Stimulated activated CD8-positive, alpha-beta memory T cell treated with anti-CD3 and anti-CD28 coated beads, Interleukin-2, amount 100 ng/mL, for 48 hours (primary cell): ENCODE measurements at places on chromosomes 11 and 22.

GRCh38 chr22:22210889-22211833 lies 33.4 kb upstream of the VPREB1 start:
- DNase-seq: no peak

DNA sequence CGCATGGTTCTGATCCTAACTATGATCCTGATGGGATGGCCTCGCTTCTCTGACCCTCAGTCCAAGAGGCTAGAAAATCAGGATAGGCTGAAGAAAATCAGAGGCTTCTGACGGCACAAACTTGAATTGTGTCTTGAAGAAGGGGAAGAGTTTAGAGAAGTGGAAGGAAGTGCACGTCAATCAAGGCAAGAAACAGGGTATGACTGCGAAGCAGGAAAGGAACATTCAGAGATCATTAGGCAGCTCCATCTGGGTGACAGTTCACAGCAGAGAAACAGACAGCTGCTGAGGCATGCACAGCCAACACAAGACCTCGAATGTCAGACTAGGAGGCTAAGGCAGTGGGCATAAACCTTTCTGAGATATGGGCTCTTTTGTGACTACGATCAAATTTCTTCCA lies 29.3 kb downstream of the CLPB start:
- DNase-seq: no peak

- DNase-seq: no peak
Measured at GRCh38 chr11:27696115-27696514, 4.1 kb downstream of the BDNF start.

DNA sequence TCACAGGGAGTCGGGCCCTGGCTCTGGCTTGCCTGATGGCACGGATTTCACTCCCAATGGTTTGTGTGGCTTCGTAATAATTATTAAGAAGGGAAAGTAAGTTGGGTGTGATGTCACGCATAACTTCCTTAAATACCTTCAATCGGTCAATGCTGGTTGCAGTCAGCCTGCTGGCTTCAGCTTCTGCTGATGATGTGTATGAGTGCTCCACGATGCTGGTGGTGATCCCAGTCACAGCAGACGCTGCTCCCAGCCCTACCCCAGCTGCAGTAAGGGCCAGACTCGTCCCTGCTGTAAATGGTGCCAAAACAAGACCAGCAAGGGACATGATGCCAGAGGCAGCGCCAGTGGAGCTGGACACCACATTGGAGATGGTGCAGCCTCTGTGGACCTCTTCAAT lies 19.1 kb downstream of the APOL3 start:
- no peak for DNase-seq

DNA sequence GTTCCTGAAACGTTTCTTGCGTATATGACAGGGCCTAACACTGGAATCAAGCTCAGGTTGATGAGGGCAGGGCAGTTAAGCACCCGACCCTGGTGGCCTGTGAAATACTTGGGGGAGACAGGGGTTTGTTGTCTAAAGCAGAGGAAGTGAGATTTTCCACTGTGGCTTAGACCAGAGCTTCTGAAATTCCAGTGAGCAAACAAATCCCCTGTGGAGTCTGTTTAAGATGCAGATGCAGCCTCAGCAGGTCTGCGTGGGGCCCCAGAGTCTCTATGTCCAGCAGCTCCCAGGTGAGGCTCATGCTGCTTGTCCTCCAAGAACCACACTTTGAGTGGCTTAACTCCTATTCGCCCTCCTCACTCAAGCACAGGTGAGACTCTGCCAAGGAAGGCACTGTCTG lies 39.1 kb upstream of the PRAME start:
- DNase-seq: no peak

DNA sequence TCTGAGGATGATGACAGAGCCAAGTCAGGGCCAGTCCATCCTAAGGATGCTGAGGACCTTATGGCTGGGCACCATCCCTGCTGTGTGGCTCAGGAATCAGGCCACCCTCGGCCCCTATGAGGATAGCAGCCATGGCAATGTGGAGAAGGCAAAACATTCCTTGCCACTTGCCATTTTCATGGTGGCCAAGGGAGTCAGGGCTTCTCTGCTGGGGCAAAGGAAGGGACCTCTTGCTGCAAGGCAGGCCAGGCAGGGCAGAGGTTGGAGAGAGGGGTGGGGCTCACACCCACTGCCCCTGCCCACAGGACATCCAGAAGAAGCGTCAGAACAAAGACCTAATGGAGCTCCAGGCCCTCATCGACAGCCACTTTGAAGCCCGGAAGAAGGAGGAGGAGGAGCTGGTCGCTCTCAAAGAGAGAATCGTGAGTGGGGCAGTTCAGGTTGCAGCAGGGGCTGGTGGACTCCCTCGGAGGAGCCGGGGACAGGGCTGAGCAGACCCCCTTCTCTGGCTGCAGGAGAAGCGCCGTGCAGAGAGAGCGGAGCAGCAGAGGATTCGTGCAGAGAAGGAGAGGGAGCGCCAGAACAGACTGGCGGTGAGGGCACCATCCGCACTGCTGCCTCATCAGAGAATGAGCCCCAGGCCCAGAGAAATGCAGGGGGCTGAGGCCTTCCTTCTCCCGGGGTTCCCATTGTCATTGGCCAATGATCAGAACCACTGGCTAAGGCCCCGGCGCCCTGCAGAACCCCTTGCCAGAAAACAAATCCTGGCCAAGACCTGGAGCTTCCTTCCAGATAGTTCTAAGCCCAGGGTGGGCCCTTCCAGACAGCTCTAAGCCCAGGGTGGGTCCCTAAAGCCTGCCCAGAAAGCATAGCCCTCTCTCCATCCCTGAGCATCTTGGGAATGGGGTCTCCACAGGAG lies 13.5 kb upstream of the MRPL23 start:
- DNase-seq: no peak

DNA sequence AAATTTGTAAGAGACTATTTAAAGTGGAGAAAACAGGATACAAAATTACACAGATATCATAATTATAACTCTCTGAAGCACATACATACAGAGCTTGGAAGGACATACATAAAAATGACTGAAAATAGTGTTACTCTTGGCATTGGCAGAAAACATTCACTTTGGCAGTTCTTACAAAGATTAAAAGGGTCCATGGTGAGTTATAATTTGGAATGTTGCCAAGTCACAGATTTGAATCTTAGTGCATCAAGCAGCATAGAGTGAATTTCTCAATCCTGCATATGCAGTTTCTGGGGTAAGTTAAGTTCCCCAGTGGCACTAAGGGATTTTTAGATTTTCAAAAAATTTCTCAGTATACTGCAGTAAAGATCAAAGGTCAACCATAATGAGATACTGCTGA lies 115.9 kb downstream of the CCDC81 start:
- DNase-seq: no peak

- no peak for DNase-seq
Measured at GRCh38 chr22:32407312-32407711, 4.7 kb downstream of the RTCB start.

DNA sequence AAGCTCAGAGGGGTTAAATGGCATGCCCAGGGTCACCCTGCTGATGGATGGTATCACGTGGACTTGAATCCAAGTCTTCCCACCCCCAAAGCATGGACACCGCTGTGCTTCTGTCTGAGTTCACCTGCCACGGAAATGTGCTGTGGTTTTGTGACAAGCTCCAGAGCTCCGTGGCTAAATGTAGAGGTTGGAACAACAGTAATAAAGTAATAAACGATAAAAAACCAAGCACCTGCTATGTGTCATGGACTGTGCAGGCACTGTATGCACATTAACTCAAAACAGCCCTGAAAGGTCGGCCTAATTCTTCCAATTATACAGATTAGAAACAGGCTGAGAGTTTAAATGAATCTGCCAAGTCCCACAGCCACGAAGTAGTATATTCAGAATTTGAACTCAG lies 182.1 kb upstream of the NAV2 start:
- DNase-seq: no peak

DNA sequence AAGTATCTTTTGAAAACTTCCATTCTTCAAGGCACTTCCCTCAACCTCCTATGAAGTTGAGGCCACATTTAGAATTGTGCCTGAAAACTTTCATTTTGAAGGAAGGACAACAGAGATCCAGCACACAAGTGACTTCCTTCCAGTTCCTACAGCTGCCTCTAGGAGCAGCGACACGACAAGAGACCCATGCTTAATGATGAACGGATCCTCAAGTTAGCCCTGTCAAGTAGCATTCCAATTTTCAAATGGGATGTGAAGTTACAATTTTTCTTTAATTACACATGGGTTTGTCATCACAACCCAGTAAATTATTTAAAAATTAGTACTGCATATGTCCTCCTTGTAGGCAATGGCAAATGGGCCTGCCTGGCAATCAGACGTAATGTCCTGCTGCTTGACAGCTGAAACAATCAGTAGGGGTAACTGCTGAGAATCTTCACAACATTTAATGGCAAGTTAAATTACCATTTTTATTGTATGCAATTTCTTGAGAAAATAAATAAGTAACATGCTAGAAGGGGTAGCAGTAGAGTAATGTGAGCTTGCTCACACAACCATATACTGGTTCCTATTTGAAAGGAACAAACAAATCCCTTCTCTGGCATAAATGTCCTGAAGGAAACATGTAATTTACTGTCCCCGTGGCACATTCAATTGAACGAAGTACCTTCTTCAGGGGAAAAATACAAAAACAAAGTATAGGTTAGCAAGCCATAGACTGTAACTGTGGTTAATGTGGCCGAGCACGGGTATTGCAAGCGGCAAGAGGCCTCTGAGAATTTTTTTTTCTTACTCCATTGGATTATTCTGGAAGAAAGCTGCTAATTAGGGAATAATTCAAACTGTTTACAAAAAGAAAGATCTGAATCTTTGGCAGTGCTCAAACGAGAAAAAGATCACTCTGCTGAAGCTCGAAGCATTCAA lies 288.3 kb downstream of the CADM1 start:
- no peak for DNase-seq

DNA sequence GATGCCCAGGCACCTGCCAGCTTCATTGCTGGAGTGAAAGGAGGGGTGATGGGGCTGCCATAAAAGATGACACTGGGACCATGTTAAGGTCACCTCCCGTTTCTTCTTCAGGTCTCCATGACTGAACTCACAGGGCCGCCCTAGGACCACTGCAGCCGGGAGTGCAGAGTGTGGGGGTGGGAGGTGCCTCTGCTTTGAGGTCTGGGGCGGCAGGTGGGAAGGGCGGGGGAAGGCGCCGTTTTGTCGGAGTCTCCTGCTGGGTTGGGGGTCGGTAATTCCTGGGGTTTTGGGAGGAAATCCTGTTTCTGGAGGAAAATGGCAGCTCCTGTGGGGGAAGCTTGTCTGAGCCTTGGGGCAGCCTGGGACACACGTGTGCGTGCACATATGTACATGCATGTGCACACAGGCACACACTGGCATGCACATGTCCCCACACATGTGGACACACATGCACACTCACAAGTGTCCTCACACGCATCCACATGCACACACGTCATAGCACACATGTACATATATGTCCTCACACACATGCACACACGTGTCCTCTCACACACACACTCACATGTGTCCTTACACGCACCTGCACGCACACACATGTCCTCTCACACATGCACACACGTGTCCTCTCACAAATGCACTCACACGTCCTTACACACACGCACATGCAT lies 990.9 kb downstream of the BRD1 start:
- no peak for DNase-seq

- DNase-seq: no peak
Measured at GRCh38 chr11:3641701-3642070, at the start of gene ART5. Gene ART5 (minus strand): TSS chr11:3641992. CDS start chr11:3641862, 130 bp downstream.

GRCh38 chr11:123584186-123584585 lies 70.2 kb downstream of the SCN3B start:
- DNase-seq: no peak

DNA sequence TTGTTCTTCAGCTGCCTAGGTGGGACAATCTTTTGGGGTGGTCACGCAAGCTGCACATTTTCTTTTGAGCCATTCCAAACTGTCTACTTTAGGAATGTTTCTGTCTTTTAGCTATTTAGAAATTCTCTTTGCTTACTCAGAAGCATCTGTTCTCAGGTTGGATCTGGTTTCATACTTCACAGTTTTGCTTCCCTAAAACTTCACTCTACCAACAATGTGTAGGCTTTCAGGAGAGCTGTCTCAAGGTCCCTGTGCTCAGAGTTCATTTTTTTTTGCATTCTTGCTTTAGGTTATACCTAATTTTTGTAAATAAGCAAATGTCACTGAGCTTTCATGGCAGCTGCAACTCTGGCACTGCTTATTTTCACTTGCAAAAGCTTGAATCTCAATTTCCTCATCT lies 36.7 kb downstream of the CCDC90B start:
- no peak for DNase-seq

GRCh38 chr11:115134926-115135325 lies 369.3 kb downstream of the CADM1 start:
- no peak for DNase-seq

DNA sequence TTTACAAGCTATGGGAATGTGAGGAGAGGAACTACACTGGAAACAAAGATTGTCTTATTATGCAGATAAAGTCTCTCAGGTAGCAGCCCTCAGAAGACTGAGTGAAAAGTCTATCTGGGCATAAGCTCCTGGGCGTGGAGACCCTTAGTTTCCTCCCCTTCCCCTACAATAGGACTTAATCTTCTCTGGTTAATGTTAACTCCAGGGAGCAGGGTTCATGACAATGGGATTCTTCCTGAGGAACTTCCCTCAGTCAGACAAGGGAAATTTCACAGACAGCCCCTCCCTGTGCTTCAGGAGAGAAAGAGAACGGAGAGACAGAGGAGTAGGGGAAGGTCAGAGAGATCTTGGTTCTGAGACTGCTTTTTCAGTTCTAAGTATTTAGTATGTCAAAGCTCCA lies 1428.6 kb downstream of the LRRC4C start:
- no peak for DNase-seq

DNA sequence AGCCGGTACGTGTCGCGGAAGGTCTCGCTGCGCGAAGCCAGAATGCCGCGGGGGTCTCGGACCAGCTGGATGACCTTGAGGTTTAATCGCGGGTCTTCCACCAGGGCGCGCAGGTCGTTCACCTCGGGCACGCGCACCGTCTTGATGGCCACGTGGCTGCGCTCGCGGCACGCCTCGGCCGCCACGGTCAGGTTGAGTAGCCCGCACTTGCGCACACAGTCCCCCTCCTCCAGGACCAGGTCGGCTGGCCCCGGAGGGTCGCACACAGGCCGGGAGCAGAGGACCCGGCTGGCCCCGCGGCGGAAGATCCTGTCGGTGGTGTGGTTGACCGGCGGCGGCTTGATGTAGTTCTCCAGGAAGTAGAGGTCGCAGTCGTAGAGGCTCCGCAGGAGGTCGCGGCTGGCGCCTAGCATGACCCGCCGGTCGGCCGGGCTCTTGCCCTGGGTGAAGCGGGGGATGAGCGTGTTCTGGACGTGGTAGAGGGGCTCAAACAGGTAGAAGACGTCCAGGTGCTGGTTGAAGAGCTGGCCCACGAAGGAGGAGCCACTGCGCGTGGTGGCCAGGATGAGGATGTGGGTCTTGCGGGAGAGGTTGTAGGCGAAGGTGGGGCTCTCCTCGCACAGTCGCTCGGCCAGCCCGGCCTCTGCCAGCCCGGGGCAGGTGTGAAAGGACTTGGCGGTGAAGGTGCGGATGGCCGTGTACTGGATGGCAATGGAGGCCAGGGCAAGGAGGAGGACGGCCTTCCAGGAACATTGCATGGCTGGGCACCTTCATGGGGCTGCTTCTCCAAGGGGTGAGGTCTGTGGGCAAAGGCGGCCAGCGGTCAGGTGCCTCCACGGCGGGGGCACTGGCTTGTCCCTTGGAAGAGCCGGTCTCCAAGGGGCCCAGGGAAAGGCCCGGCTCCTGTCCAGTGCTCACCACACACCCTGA lies 15.0 kb downstream of the CHST1 start:
- DNase-seq: no peak

GRCh38 chr11:75293903-75294302 lies 53.3 kb downstream of the TPBGL start:
- DNase-seq: no peak

GRCh38 chr11:80700386-80700785 lies 1259.6 kb upstream of the TENM4 start:
- no peak for DNase-seq
